ENCODE measurements at places on chromosomes 7 and 10.

DNA sequence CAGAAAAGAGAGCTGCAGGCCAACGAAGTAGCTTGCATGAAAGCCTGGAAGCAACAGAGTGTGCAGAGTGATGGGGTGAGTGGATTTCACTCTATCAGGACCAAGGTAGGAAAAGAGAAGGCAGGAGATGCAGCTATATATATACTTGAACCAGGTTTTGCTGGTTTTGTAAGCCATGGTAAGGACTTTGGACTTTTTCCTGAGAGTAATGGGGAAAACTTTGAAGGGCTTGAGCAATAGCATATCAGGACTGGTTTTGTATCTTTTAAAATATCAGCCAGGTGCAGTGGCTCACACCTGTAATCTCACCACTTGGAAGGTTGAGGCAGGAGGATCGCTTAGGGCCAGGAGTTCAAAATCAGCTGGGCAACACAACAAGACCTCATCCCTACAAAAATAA is 120.6 kb upstream of the NRP1 start:
- no peak for DNase-seq

DNA sequence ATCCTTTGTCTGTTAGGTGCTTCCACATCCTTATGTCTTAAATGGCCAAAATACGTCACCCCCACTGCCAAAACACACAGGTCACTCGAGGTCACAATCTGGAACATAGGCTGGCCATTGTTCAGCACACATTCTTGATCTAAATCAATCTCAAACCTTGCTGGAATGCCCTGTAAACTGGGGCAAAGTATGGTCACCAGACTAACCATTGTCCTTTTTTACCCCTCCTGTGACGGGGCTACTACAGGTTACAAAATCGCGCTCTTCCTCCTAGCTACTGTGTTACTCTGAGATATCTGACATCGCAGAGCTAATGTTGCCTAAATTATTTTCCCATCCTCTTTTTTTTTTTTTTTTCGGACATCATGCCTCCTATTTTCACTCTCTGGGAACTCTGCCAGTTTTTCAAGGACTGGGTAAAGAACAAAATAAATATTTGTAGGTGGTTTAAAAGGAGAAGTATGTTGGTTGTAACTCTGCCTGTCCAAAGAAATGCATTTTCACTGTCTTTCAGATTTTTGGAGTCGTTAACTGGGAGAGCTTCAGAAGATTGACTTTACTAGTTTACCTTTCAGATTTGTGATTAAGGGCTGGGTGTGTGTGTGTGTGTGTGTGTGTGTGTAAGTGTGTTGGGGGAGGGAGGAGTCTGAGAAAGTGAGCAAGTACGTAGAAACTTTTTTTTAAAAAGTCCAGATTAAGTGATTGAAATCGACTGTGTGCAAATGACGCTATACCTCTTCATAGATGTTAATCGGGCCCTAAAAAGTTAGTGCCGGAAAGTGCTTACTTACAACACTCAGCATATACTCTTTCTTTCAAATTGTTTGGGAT is 942 bp upstream of the KIAA1217 start:
- DNase-seq = no peak

- DNase-seq = no peak
Observed at GRCh38 chr10:121983852-121984251, 5.1 kb upstream of the TACC2 start.

- no peak for DNase-seq
Observed at GRCh38 chr10:22570733-22571430, 143.5 kb downstream of the PIP4K2A start.

DNA sequence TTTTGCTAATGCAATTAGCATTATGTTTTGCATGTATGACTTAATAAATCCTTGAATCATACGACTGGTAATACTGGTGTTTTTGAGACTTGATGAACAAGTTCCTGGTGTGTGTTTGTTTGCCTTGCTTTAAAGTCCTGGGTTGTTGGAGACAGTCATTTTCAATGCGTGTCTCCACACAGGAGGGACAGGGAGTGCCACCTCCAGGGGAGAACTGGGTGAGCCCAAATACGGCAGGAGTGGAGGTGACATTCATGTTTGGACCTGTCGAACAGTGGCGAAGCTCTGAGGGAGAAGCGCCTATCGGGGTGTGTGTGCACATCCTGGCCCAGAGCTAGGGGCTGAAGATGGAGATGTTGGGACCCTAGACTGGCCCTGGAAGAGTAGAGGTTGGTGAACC is 43.8 kb downstream of the DAGLB start:
- DNase-seq = no peak

GRCh38 chr7:115356999-115357702 is 435.3 kb downstream of the MDFIC start:
- no peak for DNase-seq

GRCh38 chr10:127919418-127920271 is 12.7 kb downstream of the PTPRE start:
- no peak for DNase-seq

GRCh38 chr10:30378201-30378995 is 29.3 kb upstream of the MTPAP start:
- DNase-seq = no peak

DNA sequence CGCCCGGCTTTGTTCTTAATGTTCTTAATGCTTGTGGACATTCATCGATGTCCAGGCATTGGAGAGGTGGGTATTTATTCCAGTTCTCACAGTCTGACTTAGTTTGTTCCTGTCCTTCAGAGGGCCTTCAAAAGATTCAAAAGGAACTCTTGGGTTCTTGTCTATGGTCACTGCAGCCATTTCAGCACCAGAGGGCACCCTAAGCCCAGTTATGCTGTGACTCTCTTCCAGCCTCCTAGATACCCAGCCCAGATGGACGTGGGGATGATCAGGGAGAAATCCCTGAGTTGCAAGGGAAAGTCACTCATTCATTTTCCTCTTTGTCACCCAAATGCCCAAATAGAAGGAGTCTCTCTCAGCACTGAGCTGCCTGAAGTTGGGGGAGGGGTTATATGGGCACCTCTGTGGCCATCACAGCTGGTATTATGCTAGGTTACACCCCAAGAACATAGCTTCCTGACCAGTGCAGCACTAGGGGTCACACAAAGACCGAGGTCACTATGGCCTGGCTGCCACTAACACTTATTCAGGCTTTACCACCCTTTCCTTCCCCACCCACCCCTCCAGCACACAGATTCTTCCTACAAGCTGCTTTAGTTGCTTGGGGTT is 26.5 kb upstream of the CCDC126 start:
- peak; percentile 64 for DNase-seq

GRCh38 chr10:69802424-69803161 is 887 bp downstream of the COL13A1 start:
- DNase-seq = peak; percentile 2

GRCh38 chr7:16298221-16298620 is 123.1 kb downstream of the CRPPA start:
- DNase-seq = no peak

DNA sequence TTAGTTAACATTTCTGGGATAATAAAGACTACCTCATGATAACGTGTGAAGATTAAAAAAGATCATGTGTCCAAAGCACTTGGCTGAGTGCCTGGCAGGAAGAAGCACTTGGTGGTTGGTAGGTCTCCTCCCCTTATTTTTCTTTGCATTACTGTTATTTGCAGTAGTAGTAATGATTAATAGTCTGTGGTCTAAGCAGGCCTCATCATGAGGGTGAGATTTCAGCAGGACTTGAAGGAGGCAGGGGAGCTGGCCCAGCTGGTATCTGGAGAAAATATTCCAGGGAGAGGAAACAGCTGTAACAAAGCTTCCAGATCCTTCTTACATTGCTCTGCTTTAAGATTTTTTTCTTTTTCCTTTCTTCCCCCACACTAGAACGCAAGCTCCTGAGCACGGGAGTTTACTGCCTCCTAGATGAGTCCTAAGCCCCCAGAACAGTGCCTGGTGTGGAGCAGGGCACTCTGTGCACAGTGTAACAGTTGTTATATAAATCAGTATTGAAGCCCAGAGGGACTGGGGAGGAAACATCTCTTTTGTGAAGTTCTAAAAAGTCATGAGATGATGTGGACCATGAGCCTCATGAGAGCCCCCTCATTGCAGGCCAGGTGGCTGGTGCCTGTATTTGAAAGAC is 31.1 kb upstream of the RHEB start:
- no peak for DNase-seq

- DNase-seq = no peak
Observed at GRCh38 chr7:6718124-6718523, 11.4 kb upstream of the ZNF12 start.

DNA sequence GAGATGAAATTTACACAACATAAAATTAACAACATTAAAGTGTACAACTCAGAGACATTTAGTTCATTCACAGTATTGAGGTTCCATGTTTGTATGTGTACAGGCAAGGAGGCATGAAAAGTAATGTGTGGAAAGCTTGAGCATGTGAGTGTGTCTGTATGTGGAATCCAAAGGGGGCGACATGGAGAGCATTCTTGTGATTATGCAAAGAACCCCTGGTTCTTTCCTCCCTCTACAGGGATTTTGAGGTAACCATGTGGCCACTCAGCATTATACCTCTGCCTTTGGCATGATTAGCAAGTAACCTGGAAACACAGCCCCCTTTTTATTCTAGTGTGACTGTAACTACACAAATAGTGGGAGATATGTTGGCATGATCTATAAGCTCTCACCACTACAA is 21.0 kb downstream of the OR2F1 start:
- no peak for DNase-seq

DNA sequence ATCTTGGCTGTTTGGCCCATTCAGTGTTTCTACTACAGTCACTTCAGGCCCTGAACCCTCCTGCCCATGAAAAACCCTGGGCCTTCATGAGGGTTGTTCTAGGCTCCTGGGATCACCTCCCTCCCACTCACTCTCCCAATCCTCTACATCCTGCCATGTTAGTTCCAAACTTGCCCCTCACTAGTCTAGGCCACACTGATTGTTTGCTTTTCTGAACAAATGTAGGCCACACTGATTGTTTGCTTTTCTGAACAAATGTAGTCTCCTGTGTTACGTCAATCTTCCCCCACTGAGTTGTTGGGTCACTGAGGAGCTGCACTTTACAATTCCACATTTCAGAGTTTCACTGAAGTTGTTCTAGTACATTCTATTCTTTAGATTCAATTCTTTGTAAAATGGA is 5.3 kb upstream of the ALDH18A1 start:
- no peak for DNase-seq

DNA sequence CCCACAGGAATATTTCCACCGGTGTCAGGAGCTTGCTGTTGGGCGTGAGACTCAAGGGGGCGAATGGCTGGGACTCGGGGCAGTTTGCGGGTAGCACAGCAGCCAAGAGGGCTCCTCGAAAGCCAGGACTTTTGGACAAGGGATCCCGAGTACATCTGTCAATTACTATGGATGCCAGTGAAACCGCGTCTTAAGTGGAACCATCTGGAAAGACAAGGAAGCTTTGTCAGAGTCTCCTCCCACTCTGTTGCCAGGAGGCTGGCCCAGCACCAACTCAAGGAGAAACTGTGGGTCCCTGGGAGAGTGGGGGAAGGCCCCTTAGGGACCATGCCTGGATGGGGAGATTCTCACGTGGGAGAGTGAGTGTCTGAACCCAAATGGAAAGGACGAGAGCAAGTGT is 57.1 kb downstream of the C10orf143 start:
- no peak for DNase-seq

- DNase-seq = no peak
Observed at GRCh38 chr10:49106451-49106850, 8.9 kb downstream of the VSTM4 start.

DNA sequence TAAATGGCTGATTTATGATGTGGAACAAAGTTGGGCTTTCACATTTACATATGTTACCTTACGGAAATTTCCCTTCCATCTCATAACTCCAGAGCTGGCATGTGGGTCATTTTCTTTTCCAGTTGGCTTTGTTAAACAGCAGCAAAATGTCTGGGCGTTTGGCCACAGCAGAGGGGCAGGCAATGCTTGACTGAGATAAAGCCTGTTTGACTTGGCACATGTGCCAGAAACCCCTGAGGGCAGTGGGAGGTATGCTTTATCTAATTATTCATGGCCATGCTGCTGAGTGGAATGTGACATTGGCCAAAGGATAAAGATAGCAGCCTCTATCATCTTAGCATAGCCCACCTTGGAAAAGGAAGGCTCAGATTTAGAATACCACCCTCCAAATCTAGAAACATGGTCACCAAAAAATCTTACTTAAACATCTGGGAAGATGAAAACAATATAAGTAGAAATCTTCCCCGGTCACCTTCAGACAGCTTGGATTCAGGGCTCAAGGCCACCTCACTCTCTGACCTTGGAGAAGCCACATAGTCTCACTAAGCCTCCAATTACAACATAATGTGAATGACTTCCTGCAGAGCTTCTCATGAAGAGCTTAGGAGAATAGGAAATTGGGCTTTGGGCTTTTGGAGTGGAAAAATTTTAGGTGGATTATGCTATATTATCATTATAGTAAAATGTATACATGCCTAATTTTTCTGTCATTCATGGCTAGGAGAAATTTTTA is 101.5 kb downstream of the GRM3 start:
- no peak for DNase-seq

DNA sequence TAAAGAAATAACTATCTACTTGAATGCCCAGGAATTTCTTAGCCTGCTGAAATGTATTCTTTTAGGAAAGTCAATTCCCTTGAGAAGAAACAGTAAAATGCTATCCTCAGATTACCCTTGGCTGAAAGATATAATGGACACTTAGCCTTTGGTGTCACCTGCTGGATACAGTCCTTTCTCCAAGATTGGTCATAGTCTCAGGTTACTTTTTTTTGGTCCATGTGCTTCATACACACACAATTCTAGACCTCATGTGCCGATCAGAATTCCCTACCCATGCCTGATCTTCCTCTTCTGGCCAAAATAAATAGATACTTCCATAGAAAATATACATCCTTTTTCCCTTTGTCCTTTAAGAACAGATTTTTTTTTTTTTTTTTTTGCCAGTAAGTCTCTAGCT is 218.9 kb upstream of the PHYHIPL start:
- no peak for DNase-seq

DNA sequence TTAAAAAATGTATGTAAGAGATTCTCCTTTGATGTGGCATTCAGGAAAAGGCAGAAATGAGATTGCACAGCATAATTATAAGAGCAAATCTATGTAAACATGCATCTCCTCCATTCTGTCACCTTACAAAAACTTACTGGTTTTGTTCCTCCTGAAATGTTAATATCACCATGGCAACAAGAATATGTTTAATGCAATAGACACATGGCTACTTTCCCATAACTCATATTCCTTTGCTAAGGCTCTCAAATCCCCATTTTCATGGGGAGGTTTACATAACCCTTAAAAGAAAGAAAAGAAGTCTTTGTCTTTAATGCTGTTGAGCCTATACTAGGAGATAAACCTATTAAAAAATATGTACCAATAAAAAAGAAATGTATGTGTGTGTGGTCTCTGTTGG is 136.2 kb downstream of the ANK3 start:
- DNase-seq = no peak

- DNase-seq = no peak
Observed at GRCh38 chr10:58010073-58010702, 257.5 kb downstream of the IPMK start.

- DNase-seq = no peak
Observed at GRCh38 chr7:43590862-43591557, 8.1 kb downstream of the STK17A start.

GRCh38 chr7:31126976-31127375 is 74.9 kb downstream of the ADCYAP1R1 start:
- peak; percentile 70 for DNase-seq

DNA sequence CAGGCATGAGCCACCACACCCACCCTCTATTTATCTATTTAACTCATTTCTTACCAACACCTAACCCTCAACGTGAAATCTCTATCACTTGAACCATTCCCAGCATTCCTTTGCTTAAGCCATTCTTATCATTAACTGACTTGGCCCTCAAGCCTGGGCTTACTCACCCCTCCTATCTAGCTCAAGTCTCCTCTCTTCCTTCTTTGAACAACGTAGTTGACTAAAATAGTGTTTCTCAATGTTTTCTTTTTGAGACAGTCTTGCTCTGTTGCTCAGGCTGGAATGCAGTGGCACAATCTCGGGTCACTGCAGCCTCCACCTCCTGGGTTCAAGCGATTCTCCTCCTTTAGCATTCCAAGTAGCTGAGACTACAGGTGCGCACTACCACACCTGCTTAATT is 7.0 kb downstream of the ANXA7 start:
- no peak for DNase-seq

Data from NCI-H1694 treated with DMSO at 0.1 percent for 48 hours (cell line).